ENCODE measurements at places on chromosomes 6 and 20. TPM values are rescaled to one million over a fixed set of nuclear protein-coding genes. Genes with fewer than 3 reads are reported as not detected.

- no peak for DNase-seq
These were observed 53.0 kb downstream of the TMEM242 start for GRCh38 chr6:157270308-157270707.

GRCh38 chr6:27091661-27092315 lies 155.7 kb upstream of the PRSS16 start:
- no peak for DNase-seq

DNA sequence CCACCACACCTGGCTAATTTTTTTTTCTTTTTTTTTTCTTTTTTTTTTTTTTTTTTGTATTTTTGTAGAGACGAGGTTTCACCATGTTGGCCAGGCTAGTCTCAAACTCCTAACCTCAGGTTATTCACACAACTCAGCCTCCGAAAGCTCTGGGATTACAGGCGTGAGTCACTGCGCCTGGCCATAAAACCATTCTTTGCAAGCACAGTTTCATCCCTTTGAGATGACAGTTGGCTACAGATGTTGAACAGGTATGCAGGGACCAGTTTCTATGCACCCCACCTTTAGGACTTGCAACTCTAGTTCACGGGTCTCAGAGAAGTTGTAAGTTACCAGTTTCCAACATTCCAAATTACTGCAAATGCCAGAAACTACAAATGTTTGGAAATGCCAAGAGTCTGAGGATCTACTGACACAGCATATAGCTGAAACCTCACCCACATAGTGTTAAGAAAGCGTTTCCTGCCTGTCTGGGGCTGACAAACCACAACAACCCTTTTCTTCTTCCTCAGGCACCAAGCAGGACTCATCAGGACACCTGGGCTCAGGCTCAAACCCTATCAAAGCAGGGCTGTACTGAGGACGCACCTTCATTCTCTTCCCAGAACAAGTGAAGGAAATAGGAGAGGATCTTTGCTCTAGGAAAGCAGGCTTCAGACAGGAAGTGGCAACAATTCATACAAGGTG lies 22.9 kb downstream of the ARHGAP18 start:
- DNase-seq, result no peak

The MCHR2 gene
- total RNA-seq, result not detected

DNA sequence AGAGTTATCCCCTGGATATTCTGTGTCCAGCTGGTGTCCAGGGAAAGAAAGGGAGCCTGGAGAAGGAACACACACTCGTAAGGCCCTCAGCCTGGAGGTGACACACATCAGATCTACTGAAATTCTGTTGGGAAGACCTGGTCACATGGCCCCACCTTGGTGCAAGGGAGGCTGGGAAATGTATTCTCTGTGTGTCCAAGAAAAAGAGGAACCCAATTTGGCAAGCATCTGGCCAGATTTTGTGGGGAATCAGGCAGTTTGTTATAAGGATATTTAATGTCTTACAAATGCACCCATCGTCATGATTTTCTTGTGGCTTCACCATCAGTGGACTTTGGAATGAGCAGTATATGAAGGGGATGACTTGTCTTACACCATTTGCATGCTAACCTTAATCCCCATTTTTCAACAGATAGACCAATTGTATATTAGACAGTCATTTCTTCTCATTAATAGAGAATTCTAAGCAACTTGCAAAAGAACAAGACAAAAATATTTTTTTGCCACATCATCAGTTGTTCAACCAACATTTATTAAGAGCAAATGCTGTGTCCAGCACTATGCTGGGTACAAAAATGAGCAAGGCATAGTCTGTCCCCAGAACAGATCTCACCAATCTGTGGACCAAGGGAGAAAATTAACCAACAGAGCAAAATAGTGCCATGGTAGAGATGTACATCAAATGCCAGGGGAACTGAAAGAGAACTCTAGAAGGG lies 59.7 kb downstream of the ISM1 start:
- no peak for DNase-seq

The LZTS3 gene
- total RNA-seq, result 17.6 TPM

GRCh38 chr6:166527849-166528248 lies 58.6 kb downstream of the RAMACL start:
- DNase-seq, result no peak

DNA sequence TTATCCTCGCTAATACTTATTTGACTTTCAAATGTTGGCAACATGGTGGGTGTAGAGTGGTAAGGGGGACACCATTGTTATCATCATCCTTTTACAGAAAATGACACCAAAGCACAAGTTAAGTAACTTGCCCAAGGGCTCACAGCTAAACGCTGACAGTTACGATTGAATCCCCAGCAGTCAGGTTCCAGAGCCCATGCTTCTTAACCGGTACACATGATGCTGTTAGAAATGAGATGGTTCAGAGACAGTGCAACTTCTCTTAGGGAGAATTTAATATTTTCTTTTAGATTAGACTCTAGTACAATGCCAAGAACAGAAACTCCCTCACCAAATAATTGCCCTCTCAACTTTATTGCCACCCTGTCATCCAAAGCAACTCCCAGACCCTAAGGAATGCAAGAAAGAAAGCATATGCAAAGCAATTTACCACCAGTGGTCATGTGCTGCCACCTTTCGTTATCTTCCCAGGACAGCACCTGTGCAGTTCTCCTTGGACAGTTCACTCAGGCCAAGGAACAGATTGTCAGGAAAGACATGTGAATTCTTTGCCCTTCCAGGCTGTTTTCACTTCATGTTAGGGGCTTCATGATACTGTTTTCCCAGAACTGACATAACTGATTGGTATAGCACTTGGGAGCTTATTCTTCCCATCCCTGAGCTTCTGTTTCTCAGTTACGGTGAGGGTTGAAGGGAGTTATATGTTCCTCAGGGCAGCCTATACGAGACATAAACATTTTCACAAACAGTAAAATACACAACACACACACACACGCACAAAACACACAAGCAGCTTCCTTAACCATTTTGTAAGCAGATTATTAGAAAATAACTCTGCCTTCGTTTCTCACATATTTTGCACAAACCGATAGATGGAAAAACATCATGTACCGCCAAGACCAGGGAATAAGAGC lies 5.1 kb downstream of the HLA-DMA start:
- DNase-seq, result no peak

DNA sequence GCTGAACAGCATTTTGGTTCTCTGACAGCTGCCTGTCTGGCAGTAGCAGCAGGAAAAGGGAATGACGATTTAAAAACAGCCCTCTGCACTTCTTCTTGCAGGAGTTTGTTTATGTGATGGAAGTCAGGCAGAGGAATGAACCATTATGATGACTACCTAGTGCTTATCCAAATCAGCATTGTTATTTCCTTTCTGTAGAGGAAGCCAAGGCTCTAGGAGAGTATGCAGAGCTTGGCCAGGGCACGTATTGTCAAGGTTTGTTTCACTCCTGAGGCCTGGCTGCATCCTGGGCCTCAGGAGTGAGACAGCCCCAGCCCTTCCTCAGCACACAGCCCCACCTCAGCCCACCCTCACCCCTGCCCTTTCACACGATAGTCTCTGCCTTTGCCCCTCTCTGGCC lies 68.5 kb downstream of the FAM229B start:
- DNase-seq, result no peak

DNA sequence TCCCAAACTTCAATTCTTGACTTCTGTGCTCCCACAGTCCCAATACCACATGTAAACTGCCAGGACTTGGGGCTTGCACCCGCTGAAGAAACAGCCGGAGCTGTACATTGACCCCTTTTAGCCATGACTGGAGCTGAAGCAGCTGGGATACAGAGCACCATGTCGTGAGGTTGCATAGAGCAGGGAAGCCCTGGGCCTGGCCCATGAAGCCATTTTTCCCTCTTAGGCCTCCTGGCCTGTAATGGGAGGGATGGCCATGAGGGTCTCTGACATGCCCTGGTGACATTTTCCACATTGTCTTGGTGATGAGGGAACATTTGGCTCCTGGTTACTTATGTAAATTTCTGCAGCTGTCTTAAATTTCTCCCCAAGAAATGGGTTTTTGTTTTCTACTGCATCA lies 9.8 kb downstream of the RHAG start:
- no peak for DNase-seq

The CDKN1A gene
- total RNA-seq, result 40.0 TPM

- no peak for DNase-seq
These were observed 167.8 kb upstream of the RIPOR2 start for GRCh38 chr6:25103603-25104002.

- no peak for DNase-seq
These were observed 32.7 kb upstream of the FAM83B start for GRCh38 chr6:54813892-54814291.

DNA sequence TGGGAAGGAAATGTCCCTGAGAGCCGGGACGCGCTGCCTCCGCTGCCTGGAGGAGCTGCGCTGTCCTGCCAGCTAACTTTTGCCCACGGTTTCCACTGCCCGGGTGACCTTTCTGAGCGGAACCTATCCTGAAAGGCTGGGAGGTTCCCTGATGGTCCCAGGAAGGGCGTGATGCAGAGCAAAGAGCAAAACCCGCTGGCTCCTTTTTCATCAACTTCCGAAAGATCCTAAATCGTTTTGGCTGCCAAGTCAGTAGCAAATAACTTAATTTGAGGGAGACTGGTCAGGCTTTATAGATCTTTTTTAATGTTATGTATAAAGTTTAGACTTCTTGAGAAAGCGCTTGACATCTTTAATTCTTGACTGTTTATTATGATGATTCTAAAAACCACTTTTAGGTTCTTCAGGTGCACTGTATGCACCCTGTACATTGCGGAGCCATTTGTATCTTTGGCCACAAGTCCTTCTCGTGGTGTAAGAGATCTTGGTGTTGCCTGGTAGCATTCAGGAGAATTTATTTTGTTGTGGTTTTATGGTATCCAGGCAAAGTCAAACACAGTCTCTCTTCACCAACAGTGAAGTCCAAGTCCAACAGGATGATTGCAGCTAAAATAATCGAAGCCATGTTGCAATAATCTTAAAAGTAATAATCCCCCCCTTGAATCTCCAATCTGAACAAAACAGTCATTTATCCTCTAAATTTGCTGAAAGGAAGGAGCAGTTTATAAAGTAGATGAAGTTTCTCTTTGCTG lies at the start of gene SYNE1:
SYNE1 (minus strand) TSS at position 67 of the 752 bp plus-strand sequence. CDS start 9,031 bp downstream, outside the sequence.
- peak; percentile 30 for DNase-seq

DNA sequence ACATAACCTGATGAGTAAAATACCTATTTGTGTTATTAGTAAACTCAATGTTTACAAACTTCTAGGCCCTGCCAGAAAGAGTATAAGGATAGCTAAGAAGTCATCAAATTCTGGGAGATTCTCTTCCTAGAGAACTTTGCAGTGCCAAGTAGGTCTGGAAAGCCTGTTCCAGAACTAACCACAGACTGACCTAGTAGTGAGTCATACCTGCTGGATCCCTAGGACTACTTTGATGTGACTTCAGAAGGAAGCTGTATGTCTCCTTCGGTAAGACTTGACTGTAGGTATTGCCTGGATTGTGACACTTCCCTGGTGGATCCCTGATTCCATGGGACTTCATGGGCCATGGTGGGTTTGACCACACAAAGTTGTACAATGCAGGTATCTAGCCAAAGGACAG lies 131.7 kb downstream of the DNAH8 start:
- no peak for DNase-seq

DNA sequence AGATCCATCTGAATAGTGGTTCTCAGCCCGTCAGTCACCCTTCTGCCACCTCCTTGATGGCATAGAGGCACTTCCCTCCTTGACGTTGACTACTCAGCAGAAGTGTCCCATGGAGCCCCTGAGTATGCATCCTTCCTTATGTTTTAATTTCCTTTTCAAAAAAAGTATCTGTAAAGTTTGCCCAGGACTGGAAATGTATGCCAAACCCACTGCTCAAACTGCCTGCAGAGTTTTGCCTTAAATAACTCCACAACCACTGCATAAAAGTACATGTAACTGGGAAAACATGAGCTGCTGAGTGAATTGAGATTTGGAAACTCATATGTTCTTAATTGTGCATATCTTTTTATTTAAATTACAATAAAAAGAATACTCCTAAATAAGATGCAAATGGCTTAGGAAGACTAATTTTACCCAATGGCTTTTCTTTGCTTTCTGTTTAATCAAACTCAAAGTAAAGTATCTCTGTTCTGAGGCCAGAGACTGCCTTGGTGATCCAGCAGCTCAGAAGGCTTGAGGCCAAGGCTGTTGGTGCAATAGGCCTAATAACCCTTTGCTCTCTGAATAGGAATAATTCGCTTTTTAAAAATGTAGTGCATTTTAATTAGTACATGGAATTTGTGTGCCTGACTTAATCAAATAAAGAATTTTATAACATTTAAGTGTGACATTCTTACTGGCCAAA lies 90.4 kb downstream of the FNDC1 start:
- DNase-seq, result no peak

DNA sequence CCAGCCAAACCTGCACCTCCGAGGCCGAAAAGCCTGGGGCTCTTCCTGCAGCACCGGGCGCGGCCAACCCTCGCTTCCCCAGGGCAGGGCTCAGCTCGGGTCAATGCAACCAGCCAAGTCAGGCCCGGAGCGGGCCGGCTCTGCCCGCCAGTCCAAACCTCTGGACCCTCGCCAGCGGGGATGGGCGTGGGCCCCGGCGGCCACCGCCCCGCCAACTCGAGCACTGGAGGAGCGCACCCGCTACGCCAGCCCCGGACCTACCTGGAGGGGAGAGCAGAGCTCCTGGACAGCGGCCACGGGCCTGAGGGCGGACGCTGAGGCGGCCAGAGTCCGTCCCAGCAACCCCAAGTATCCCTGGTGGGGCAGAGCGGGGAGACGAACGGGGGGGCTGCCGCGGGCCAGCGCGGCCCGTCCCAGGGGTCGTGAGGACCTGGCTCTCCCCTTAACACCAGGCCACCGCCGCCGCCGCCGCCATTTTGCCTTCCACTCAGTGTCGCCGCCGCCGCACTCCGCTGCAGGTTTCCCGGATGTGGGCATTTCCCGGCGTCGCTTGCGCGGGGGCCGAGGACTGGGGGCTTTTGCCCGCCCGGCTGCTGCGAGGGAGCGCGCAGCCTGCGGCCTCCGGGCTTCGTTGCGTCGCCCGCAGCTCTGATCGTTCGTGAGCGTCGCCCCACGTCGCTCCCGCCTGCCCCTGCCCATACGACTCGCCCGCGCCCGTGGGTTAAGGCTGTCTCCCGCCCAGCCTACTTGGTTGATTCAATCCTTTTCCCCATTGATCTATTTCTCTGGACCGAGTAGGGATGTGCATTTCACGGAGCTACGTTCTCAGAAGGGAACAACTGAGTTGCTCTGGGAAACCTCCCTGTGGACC lies at the start of gene LATS1:
LATS1 (minus strand) TSS at position 514 of the 871 bp plus-strand sequence. CDS start 15,975 bp downstream, outside the sequence.
- DNase-seq, result peak; percentile 95

- no peak for DNase-seq
These were observed 121.3 kb upstream of the PHACTR1 start for GRCh38 chr6:12595161-12595811.

- DNase-seq, result no peak
These were observed 49.3 kb upstream of the IER3 start for GRCh38 chr6:30793521-30794194.

DNA sequence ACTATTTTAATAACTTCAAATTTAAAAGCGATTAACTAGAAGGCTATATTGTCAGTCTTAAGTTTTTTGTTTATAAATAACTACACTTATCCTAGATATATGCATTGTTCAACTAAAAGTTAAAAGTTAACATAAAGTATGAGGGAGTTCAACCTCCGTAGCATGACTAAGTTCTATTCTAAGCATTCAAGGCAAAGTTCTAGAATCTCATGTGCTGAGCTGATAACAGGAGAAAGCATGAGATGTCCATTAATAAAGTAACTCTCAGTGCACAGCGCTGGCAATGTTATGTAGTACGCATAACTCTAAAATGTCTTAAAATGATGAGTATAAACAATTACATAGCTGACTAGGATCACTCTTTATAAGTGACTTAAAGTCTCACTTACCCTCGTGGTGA lies 264.8 kb downstream of the RNGTT start:
- no peak for DNase-seq

The CTSA gene
- total RNA-seq, result 123 TPM
